ENCODE measurements at places on chromosomes 6 and 20. TPM values are rescaled to one million over a fixed set of nuclear protein-coding genes. Genes with fewer than 3 reads are reported as not detected.

The DACT2 gene
- not detected for total RNA-seq

The HLA-DMB gene
- not detected for total RNA-seq

The ANKEF1 gene
- 2.8 TPM for total RNA-seq

The KCNQ5 gene
- not detected for total RNA-seq

The PTCRA gene
- not detected for total RNA-seq

The EDN1 gene
- total RNA-seq: 496 TPM

The TOMM6 gene
- total RNA-seq: 95.8 TPM

The NKAIN2 gene
- not detected for total RNA-seq

The NR2E1 gene
- total RNA-seq: not detected

The RAB44 gene
- total RNA-seq: not detected

The TP53TG5 gene
- not detected for total RNA-seq

The ZBTB2 gene
- total RNA-seq: 7.7 TPM

The TUBE1 gene
- 14.6 TPM for total RNA-seq

The THBS2 gene
- total RNA-seq: 3.2 TPM

The GSTA2 gene
- total RNA-seq: not detected

The GRM1 gene
- under 0.01 TPM for total RNA-seq

The HLA-DPB1 gene
- 10.3 TPM for total RNA-seq

The ERVFRD-1 gene
- total RNA-seq: not detected
